ENCODE measurements at places on chromosomes 13 and 19.

DNA sequence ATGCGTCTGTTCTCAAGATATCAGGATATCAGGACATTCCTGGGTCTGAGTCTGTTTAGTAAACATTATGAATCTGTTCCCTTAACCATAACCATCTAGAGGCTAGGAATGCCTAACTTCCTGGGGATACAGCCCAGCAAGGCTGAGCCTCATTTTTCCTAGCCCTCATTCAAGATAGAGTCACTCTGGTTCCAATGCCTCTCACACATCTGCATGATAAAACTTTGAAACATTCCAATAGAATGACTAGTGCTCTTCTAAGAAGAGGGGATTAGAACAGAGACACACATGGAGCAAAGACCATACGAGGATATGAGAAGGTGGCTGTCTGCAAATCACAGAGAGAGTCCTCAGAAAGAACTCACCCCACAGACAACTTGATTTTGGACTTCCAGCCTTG is 20.6 kb upstream of the CABP5 start:
- no peak for DNase-seq

DNA sequence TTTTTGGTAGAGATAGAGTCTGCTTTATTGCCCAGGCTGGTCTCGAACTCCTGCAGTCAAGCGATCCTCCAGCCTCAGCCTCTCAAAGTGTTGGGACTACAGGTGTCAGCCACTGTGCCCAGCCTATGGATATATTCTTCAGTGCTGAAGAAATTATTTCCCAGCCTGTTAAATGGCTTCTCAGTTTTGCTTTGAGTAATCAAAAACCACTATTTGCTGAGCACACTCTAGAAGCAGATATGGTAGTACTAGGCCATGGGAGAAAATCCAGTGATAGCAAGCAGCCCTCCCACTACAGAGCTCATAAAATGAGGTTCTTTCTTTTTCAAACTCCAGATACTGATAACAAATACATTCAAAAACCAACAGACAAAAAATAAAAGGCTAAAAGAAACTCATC is 80.6 kb upstream of the CLDN10 start:
- no peak for DNase-seq

GRCh38 chr13:36789061-36789460 is 30.0 kb upstream of the RFXAP start:
- DNase-seq = no peak

- DNase-seq = no peak
These were observed 8.0 kb downstream of the CYP4F8 start for GRCh38 chr19:15622991-15623390.

- peak; percentile 32 for DNase-seq
These were observed 1.5 kb downstream of the NDFIP2 start for GRCh38 chr13:79482281-79482970.

GRCh38 chr13:74987124-74987690 is 494.8 kb downstream of the TBC1D4 start:
- no peak for DNase-seq

GRCh38 chr19:49951806-49952478 is 9.0 kb downstream of the SIGLEC11 start:
- DNase-seq = no peak

Data from AG10803 (cell line).